ENCODE measurements at places on chromosomes 4 and X. TPM values are rescaled to one million over a fixed set of nuclear protein-coding genes. Genes with fewer than 3 reads are reported as not detected.

ATOH1 gene
- total RNA-seq = not detected

C1QTNF7 gene
- 3.0 TPM for total RNA-seq

FTSJ1 gene
- 27.0 TPM for total RNA-seq

PSMD10 gene
- 73.3 TPM for total RNA-seq

HDX gene
- total RNA-seq = 1.9 TPM

SEL1L3 gene
- 151 TPM for total RNA-seq

TCEANC gene
- 6.0 TPM for total RNA-seq

EGF gene
- 0.26 TPM for total RNA-seq

CLDN22 gene
- total RNA-seq = not detected

COL25A1 gene
- 0.34 TPM for total RNA-seq

IL1RAPL1 gene
- total RNA-seq = 0.86 TPM

CDKL2 gene
- 1.2 TPM for total RNA-seq

MGST2 gene
- 1.2 TPM for total RNA-seq

PCDH10 gene
- 0.79 TPM for total RNA-seq

GCNA gene
- 2.2 TPM for total RNA-seq

GPRIN3 gene
- total RNA-seq = not detected

ASB9 gene
- 1.4 TPM for total RNA-seq

SUPT20HL1 gene
- 0.09 TPM for total RNA-seq

ARX gene
- total RNA-seq = not detected

COL4A5 gene
- total RNA-seq = 27.0 TPM

MGAT4D gene
- not detected for total RNA-seq

MAGEB10 gene
- not detected for total RNA-seq

PRSS12 gene
- total RNA-seq = 40.7 TPM

TMEM156 gene
- total RNA-seq = 0.17 TPM

PHKA1 gene
- total RNA-seq = 4.3 TPM

PTCHD1 gene
- total RNA-seq = not detected

TMEM192 gene
- 2.7 TPM for total RNA-seq

NLGN4X gene
- total RNA-seq = not detected

CD38 gene
- not detected for total RNA-seq

STK32B gene
- total RNA-seq = 0.63 TPM

USP46 gene
- 10.5 TPM for total RNA-seq

Data from bronchial smooth muscle cell (primary cell).